ENCODE measurements at places on chromosomes 2 and 18. TPM values are rescaled to one million over a fixed set of nuclear protein-coding genes. Genes with fewer than 3 reads are reported as not detected.
A peak's percentile ranks its signal among the peaks of the same experiment; 100 is the strongest.

Gene SCN7A
- total RNA-seq = 69.0 TPM

Gene KLHL29
- total RNA-seq = 5.3 TPM

Gene REL
- total RNA-seq = 18.6 TPM

Gene NOSTRIN
- total RNA-seq = 25.1 TPM

Gene RESP18
- total RNA-seq = not detected

Gene UBE2E3
- total RNA-seq = 56.8 TPM

Gene RAX
- not detected for total RNA-seq

Gene IL36B
- total RNA-seq = not detected

Gene C1QL2
- total RNA-seq = 0.20 TPM

Gene CSRNP3
- total RNA-seq = 6.3 TPM

Gene SLC39A6
- 71.4 TPM for total RNA-seq

Gene CHRNG
- not detected for total RNA-seq

Gene PDE6D
- total RNA-seq = 17.8 TPM

DNA sequence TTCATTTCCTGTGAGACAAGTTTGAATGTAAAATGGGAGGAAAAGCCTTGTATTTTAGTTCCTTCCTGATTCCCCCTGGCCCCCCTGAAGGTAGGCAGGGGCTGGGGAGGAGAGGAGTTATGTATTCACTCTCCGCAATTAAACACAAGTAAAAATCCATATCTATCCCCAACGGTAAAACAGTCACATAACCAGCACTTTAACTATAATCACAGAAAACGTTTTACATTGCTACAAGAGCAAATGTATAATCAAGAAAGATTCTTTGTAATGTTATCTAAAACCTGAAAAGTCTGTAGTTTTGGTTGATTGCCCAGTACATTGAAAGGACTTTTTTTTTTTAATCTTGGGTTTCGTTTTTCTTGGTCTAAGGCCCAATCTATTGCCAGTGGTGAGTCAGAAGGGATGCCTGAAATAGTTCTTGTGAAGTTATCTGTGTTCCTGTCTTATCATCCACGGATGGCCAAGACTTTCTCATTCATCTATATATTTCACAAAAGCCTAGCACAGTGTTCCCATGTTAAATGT is 34.5 kb upstream of the CCNYL1 start:
- H3K27me3 ChIP-seq = no peaks in the 10 kb centered on the region
- no peak for DNase-seq
- no peak overlapping the region for H3K4me3 ChIP-seq
- no peaks in the 10 kb centered on the region for H3K36me3 ChIP-seq
- H3K27ac ChIP-seq = no peak overlapping the region

- H3K36me3 ChIP-seq = no peaks in the 10 kb centered on the region
- H3K4me3 ChIP-seq = peak overlapping the region; percentile 69
- no peak for DNase-seq
- peak overlapping the region; percentile 78 for H3K27ac ChIP-seq
- peaks cover 8% of the 10 kb centered on the region for H3K4me1 ChIP-seq
These were observed 48.0 kb downstream of the KCNIP3 start for GRCh38 chr2:95345081-95345562.

- no peaks in the 10 kb centered on the region for H3K4me1 ChIP-seq
- no peak overlapping the region for H3K27ac ChIP-seq
These were observed 55.4 kb downstream of the REL start for GRCh38 chr2:60936757-60937156.

- H3K27me3 ChIP-seq = no peaks in the 10 kb centered on the region
- no peak overlapping the region for H3K27ac ChIP-seq
- H3K4me3 ChIP-seq = no peak overlapping the region
- H3K4me1 ChIP-seq = no peaks in the 10 kb centered on the region
- DNase-seq = no peak
These were observed 218.2 kb downstream of the NDUFA10 start for GRCh38 chr2:239806758-239807434.

DNA sequence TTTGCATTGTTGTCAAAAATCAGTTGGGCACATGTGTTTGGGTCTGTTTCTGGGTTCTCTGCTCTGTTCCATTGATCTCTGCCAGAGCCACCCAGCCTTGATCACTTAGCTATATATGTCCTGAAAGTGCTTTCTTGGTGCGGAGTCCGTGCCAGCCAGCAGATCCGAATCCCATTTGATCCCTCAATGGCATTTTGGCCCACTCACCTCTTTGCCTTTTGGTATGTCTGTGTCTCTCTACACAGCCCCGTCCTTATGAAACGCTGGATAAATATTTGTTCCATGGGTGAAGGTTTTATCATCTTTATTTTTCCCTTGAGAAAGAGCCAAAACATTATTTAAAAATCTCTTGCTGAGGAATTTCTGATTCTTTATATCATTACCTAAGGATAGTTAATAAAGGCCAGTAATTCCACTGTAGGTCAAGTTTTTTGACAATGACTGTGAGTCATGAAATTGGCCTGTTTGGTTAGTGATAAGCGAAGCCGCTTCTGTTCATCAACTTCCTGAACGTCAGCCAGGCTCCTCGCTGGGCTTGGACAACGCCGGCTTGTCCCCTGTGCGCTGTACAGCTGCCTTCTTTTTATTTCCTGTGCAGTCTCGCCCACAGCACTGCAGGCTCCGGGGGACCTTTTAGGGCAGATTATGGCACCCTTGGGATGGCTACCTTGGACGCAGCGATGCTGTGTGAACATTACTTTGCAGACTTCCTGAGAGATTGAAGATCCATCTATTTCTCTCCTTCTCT is 24.9 kb downstream of the MTCL1 start:
- H3K4me3 ChIP-seq = no peak overlapping the region
- no peaks in the 10 kb centered on the region for H3K36me3 ChIP-seq
- H3K27ac ChIP-seq = no peak overlapping the region
- peak; percentile 45 for DNase-seq
- no peaks in the 10 kb centered on the region for H3K27me3 ChIP-seq

- no peak overlapping the region for H3K4me3 ChIP-seq
- no peak for DNase-seq
- H3K27ac ChIP-seq = no peak overlapping the region
- H3K36me3 ChIP-seq = no peaks in the 10 kb centered on the region
- H3K4me1 ChIP-seq = no peaks in the 10 kb centered on the region
These were observed 238.8 kb downstream of the SLC8A1 start for GRCh38 chr2:40213071-40213470.

DNA sequence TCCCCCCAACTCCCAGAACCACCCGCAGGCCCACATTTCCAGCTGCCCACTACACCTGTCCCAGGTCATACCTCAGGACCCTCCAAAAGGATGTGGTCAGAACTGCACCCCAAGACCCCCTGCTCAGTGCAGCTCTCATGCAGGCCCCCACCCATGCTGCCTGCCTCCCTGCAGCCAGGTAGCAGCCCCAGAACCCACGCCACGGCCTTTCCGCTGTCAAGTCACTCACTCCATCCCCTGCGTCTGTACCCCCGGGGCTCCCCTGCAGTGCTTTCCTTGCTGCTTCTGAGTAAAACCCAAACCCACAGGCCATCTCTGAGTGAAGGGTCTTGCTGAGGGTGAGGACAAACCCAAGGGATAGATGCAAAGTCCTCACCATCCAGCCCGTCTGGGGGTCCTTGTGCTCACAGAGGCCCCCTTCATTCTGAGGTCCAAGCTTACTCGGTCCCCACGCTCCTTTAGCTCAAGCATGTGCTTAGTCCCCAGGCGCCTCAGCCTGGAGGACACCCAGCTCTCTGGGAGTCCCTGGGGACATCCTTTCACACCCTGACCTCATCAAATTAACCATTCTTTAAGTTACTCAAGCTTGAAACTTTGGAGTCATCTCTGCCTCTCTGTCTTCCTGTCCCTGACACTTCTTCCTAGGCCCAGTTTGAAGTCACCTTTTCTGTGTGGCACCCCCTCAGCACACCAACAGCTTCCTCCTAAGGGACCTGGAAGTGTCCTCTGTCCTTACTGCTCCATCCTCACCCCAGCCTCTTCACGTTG is 130.1 kb downstream of the SMAD7 start:
- no peak overlapping the region for H3K4me3 ChIP-seq
- H3K27me3 ChIP-seq = no peaks in the 10 kb centered on the region
- no peak overlapping the region for H3K27ac ChIP-seq
- DNase-seq = peak; percentile 24
- no peaks in the 10 kb centered on the region for H3K36me3 ChIP-seq

- H3K27ac ChIP-seq = no peak overlapping the region
- no peak for DNase-seq
- no peaks in the 10 kb centered on the region for H3K4me1 ChIP-seq
These were observed 180.2 kb downstream of the LTBP1 start for GRCh38 chr2:33126958-33127357.

- H3K36me3 ChIP-seq = no peaks in the 10 kb centered on the region
- DNase-seq = no peak
- no peak overlapping the region for H3K4me3 ChIP-seq
- H3K4me1 ChIP-seq = no peaks in the 10 kb centered on the region
These were observed 61.2 kb upstream of the CUL3 start for GRCh38 chr2:224646242-224646846.

- H3K4me1 ChIP-seq = peaks cover 6% of the 10 kb centered on the region
- no peaks in the 10 kb centered on the region for H3K36me3 ChIP-seq
- H3K27me3 ChIP-seq = no peaks in the 10 kb centered on the region
These were observed 93.3 kb downstream of the AOX1 start for GRCh38 chr2:200679127-200679526.

- H3K27me3 ChIP-seq = no peaks in the 10 kb centered on the region
- H3K36me3 ChIP-seq = no peaks in the 10 kb centered on the region
- peaks cover 1% of the 10 kb centered on the region for H3K4me1 ChIP-seq
- H3K27ac ChIP-seq = no peak overlapping the region
- H3K4me3 ChIP-seq = no peak overlapping the region
These were observed 96.1 kb downstream of the LTBP1 start for GRCh38 chr2:33042819-33043218.

DNA sequence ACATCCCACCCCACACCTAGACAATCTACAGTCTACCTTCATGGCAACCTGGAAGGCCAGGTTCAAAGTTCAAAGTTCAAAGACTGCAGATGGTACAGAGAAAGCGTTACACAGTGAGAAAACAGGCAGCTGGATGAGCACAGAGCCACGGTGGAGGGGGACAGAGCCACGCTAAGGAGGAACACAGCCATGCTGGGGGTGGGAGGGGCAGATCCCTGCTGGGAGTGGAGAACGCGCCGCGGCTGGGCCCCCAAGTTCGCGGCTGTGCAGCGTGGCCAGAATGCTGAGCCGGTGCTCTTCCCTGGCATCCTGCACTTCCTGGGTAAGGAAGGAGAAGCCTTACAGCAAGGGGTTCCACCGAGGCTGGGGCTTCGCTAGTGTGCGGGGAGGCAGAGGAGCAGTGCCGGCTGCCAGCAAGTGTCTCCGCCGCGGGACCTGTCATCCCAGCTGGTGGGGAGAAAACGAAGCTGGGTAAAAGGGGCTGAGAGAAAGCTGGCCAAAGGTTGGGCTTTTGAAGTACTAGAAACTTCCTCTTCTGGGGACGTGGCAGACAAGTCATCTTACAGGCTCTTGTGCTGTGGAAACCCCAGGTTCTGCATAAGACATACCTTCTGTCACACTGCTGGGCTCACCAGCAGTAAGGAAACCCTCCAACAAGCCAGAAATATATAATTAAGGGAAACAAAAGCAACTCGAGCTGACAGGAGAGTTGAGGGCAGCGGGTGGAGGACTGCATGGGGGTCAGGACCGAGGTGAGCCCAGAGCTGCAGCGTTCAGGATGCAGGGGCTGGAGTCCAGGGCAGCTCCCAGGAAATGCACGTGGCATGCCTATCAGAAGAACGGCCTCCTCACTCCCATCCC is 115.5 kb downstream of the HDAC4 start:
- H3K36me3 ChIP-seq = no peaks in the 10 kb centered on the region
- peak overlapping the region; percentile 8 for H3K4me3 ChIP-seq
- DNase-seq = peak; percentile 31
- peaks cover 27% of the 10 kb centered on the region for H3K4me1 ChIP-seq

- no peak overlapping the region for H3K27ac ChIP-seq
- no peaks in the 10 kb centered on the region for H3K27me3 ChIP-seq
- no peak for DNase-seq
- no peaks in the 10 kb centered on the region for H3K36me3 ChIP-seq
- H3K4me3 ChIP-seq = no peak overlapping the region
These were observed 46.5 kb downstream of the ZFP36L2 start for GRCh38 chr2:43179942-43180341.

GRCh38 chr2:157265825-157266224 is 8.3 kb downstream of the GALNT5 start:
- H3K36me3 ChIP-seq = no peaks in the 10 kb centered on the region
- H3K27me3 ChIP-seq = no peaks in the 10 kb centered on the region
- H3K4me3 ChIP-seq = no peak overlapping the region
- DNase-seq = no peak

GRCh38 chr2:39094717-39095363 is 26.0 kb downstream of the SOS1 start:
- no peaks in the 10 kb centered on the region for H3K27me3 ChIP-seq
- no peak for DNase-seq
- H3K4me1 ChIP-seq = no peaks in the 10 kb centered on the region
- no peak overlapping the region for H3K4me3 ChIP-seq
- H3K27ac ChIP-seq = no peak overlapping the region

GRCh38 chr2:126707191-126707590 is 51.2 kb downstream of the GYPC start:
- no peak overlapping the region for H3K27ac ChIP-seq
- peaks cover 1% of the 10 kb centered on the region for H3K4me1 ChIP-seq
- H3K27me3 ChIP-seq = no peaks in the 10 kb centered on the region
- no peak overlapping the region for H3K4me3 ChIP-seq
- no peaks in the 10 kb centered on the region for H3K36me3 ChIP-seq
- no peak for DNase-seq

GRCh38 chr2:96320728-96321622 is 4.1 kb upstream of the ITPRIPL1 start:
- peak overlapping the region; percentile 33 for H3K4me3 ChIP-seq
- H3K27ac ChIP-seq = no peak overlapping the region
- H3K36me3 ChIP-seq = no peaks in the 10 kb centered on the region
- H3K27me3 ChIP-seq = no peaks in the 10 kb centered on the region
- H3K4me1 ChIP-seq = no peaks in the 10 kb centered on the region

- no peak overlapping the region for H3K27ac ChIP-seq
- H3K4me1 ChIP-seq = no peaks in the 10 kb centered on the region
- DNase-seq = peak; percentile 42
- no peaks in the 10 kb centered on the region for H3K36me3 ChIP-seq
These were observed 157.8 kb downstream of the CYRIA start for GRCh38 chr2:16507655-16508489.

GRCh38 chr2:194539425-194539824 is 1117.6 kb upstream of the SLC39A10 start:
- H3K4me3 ChIP-seq = no peak overlapping the region
- no peak overlapping the region for H3K27ac ChIP-seq
- no peaks in the 10 kb centered on the region for H3K4me1 ChIP-seq
- no peaks in the 10 kb centered on the region for H3K27me3 ChIP-seq

DNA sequence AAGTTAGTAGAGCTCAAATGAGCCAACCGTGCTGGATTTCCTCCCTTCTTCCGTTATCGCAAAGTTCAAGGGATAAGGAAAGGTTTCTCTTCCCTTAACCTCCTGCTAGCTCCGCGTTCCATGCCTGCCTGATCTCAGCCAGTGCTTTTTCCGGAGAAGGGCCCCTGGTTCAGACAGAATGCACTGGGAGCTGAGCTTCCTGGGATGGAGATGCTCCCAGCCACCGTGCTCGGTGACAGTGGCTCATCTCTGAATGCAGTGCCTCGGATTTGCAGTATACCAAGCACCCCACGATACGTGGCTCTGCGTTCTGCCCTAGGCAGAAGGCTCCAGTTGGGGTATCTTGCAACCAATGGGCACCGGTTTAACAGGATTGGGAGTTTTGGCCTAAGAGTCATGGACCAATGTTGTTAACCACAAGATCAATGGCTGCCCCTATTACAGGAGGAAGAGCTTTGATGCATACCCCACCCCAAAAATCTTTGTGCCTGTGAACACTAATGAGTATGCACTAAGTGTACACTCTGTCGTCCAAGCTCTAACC is 876 bp downstream of the CNTNAP5 start:
- H3K27ac ChIP-seq = no peak overlapping the region
- H3K4me1 ChIP-seq = no peaks in the 10 kb centered on the region
- DNase-seq = no peak
- no peaks in the 10 kb centered on the region for H3K27me3 ChIP-seq
- no peak overlapping the region for H3K4me3 ChIP-seq
